ENCODE measurements at places on chromosomes 3 and 15.

DNA sequence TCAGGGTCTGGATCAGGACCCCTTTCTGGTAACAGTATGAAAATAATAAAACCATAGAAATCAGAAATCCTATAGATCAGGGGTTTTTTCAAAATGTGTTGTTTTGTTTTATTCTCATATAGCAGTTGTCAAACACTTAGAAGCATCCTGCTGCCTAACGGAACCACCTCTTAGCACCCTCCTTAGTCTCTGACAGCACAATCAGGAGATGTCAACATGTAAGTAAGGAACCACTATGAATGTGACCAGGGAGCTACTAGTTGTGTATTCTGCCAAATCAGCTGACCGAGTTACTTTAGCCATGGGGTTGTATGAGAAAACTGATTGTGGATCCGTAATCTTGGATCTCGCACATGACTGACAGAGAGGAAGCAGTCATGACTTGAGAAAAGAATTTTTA, 22.2 kb downstream of the CCDC39 start:
- DNase-seq = no peak

- no peak for DNase-seq
These were observed 411 bp upstream of the EIF2B5 start for GRCh38 chr3:184134746-184135148.

- DNase-seq = no peak
These were observed 470.3 kb downstream of the CNTN4 start for GRCh38 chr3:2568929-2569328.

GRCh38 chr3:112013784-112014143, 15.0 kb downstream of the TAGLN3 start:
- no peak for DNase-seq

GRCh38 chr3:132421832-132422231, 4.5 kb downstream of the DNAJC13 start:
- DNase-seq = no peak

DNA sequence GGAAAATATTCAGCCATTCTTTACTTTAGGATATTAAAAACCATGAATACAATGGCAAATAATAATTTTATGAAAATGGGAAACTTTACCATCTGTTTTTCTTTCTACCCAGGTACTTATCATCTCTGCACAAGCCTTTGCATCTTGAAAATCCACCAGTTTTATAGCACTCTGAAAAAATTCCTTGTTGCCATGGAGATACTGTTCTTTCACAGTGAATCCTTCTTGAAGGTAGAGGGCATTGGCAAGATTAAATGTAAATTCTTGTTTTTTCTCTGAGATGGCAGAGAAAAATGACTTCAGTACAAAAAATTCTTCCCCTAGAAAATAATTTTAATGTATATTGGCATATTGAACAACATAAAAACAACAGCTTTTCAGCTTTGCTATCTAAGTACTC, 6.9 kb downstream of the SERPINI2 start:
- no peak for DNase-seq

GRCh38 chr15:95988574-95988887, 342.0 kb upstream of the NR2F2 start:
- DNase-seq = no peak

DNA sequence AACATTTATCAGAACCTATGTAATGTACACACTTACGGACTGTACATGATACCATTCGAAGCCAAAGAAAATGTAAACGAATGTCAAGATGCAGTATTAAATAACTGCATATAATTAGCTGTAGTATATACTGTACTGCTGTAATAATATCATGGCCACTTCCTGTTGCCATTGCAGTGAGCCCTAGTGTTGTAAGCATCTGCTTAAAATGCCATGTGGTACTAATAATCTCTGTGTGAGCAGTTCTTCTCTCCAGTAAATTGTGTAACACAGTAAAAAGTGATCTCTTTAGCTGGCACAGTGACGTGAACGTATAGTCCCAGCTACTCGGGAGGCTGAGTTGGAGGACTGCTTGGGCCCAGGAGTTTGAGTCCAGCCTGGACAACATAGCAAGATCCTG, 8.6 kb downstream of the SPG11 start:
- DNase-seq = no peak

- no peak for DNase-seq
These were observed 109.4 kb upstream of the SMAD3 start for GRCh38 chr15:66955871-66956585.

DNA sequence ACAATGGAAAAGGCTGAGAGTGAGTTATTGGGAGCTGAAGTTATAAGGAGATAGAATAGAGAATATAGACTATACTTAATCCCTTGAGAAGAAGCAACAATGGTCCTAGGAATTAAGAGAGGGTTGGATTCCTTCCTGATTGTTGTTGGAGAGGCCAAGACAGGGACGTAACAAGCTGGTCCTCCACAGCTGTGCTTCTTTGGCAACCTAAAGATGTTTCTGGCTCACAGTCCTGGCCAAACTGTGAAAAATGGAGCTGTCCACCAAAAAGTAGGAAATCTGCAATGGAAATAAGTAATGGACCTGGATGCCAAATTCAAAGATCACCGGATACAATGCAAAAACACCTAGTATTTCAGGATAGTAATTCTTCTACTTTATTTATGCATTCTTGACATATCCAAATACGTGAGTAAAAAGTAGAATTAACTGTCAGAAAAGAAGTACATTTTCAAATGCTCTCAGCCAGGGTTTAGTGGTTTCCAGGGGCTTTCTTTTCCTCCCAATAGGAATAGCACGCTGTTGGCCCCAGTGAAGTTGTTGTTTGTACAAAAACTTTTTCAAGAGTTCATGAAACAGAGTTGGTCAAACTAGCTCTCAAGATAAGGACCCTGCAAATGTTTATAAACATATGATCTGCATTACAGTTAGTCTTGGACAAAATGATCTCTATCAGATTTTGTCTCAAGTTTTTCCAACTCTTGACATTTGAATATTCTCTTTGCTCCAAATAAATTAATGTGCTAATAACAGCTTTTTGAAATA, 28.3 kb downstream of the CERS3 start:
- no peak for DNase-seq

DNA sequence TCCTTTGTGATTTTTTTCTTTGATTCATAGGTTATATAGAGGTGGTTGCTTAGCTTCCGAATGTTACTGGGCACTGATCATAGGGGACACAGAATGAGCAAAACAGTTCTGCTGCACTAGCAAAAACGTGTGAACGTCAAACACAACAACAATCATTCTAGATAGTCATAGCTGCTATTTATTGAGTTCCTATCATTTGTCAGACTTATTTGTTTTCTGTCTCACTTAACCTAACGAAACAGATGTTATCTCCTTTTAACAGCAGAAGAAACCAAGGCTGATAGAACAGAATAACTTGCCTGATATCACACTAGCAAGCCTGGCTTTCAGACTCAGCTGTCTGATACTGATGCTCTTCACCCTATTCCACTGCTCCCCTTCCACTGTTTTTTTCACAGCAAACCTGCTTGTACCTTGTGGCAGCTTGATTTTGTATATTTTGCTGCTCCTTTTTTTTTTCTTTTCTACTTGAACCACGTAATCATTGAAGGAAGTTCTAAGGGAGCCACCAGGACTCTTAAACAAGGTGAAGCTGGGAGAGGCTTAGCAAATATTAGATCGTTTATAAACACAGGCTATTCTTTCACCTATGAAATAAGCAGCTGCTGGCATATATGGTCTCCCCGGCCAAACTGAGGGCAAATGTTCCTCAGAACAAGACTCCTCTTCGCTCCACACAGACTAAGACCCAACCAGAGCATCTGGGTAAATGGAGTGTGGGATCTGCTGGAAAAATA, 78.8 kb downstream of the MCF2L2 start:
- DNase-seq = no peak

DNA sequence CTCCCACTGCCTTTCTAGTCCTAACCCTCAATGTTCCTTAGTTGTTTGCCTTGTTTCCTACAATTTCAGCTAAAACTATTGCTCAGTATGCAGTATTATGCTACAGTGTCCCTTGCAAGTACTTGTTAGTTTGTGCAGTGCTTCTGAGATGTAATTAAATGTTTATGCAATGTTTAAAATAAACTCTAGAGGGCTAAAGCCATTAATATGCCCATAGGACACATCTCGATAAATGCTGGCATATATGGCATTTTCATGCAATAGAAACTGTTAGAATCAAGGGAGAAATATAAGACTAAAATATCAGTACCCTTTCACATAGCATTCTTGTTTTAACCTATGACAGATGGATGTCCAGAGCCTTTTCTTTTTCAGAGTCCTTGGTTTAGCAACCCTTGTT, 59.8 kb upstream of the ACKR4 start:
- no peak for DNase-seq

GRCh38 chr15:46894644-46895043, 822.7 kb upstream of the SEMA6D start:
- DNase-seq = no peak

DNA sequence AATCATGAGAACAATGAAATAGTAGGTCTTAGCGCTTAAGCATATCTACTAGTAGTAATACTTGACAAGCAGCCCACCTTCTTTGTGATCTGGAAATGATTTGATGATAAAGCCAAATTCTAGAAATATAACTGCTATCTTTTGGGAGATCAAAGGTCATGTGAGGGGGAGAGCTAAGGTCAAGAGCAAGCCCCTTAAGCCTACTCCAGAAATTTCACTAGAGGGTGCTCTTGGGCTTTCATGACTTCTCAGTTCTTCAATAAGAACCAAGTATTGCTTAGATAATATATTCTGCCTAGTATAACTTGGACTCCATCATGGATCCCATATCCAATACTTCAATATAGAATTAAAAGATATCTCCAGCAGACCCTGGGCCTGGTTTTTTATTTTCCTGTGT, 319.6 kb downstream of the ZBTB20 start:
- DNase-seq = no peak

- DNase-seq = no peak
These were observed 334.5 kb upstream of the BCHE start for GRCh38 chr3:166171695-166172094.

GRCh38 chr3:53109190-53109589, 21.0 kb downstream of the RFT1 start:
- no peak for DNase-seq

GRCh38 chr15:29945943-29946596, 123.8 kb upstream of the TJP1 start:
- no peak for DNase-seq

DNA sequence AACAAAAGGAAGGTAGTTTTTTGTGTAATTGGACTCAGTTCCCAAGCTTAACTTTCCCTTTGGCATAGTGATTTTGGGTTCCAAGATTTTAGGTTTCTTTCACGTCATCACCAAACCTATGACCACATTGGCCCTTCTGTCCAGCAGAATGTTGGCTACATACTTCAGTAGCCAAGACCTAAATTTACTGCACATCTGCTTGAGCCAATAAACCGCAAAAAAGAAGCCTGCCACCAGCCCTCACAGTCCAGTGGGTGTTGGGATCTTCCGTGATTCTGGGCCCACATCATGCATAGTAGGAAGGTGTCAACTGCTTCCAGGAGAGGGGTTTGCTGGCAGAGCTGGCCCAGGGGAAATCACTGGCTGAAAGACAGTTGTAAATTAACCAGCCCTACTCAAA, 57.6 kb upstream of the LIPC start:
- DNase-seq = no peak

GRCh38 chr3:112633191-112633590, 7.8 kb downstream of the CCDC80 start:
- no peak for DNase-seq

GRCh38 chr15:82177291-82178010, 85.1 kb downstream of the EFL1 start:
- no peak for DNase-seq

GRCh38 chr3:3241596-3241995, 62.1 kb upstream of the CRBN start:
- no peak for DNase-seq

- no peak for DNase-seq
These were observed 152.6 kb downstream of the PDZRN3 start for GRCh38 chr3:73471986-73472787.

DNA sequence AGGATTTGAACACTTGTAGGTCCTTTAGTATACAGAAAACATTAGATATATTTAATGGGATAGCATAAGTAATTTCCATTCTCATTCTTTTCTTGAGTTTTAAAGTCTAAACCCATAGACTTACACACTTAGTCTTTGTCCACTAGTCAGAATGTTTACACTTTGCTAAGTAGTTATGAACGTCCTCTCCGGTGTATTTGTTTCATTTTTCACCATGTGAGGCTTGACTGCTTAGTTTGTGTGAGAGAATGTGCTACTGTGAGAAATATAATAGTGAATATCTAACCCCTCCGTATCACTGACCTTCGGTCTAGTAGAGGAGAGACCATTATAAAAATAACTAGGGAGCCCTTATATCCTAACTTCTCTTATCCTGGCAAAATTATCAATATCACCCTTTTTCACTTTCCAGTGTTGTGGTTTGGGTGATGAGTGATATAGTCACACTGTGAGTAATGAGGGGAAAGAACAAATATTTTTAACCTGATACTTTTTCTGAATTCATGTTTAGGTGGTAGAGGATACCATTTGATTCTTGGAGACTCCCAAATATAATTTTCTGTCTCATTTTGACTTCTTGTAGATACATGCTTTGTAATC, 122.4 kb downstream of the UBE2E2 start:
- no peak for DNase-seq

- DNase-seq = no peak
These were observed 100.6 kb downstream of the SLMAP start for GRCh38 chr3:57856675-57857074.
